ENCODE measurements at places on chromosomes 4 and X.

- DNase-seq, result no peak
Observed at GRCh38 chrX:55056820-55057674, 17.8 kb upstream of the PAGE2B start.

GRCh38 chr4:35102066-35102465, 1142.2 kb downstream of the ARAP2 start:
- no peak for DNase-seq

- no peak for DNase-seq
Observed at GRCh38 chr4:163610648-163611047, 116.2 kb downstream of the TMA16 start.

GRCh38 chr4:71559957-71560571, 221.2 kb downstream of the SLC4A4 start:
- no peak for DNase-seq

DNA sequence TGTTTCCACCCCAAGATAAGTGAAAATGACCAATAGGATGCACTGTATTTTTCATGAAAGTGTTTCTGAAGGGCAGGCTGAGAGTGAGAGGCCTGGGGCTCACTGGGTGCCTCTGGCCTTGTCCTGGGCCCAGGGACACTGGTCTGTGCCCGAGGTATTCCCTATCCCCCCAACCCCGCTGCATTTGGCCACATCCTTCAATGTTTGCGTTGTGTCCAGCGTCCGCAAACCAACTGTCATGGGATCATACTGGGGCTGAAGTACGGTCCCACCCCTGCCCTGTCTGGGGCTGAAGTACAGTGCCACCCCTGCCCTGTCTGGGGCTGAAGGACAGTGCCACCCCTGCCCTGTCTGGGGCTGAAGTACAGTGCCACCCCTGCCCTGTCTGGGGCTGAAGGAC, 22.0 kb upstream of the MSANTD1 start:
- DNase-seq, result no peak
